T-cell (primary cell): ENCODE measurements at places on chromosomes 4 and X.

DNA sequence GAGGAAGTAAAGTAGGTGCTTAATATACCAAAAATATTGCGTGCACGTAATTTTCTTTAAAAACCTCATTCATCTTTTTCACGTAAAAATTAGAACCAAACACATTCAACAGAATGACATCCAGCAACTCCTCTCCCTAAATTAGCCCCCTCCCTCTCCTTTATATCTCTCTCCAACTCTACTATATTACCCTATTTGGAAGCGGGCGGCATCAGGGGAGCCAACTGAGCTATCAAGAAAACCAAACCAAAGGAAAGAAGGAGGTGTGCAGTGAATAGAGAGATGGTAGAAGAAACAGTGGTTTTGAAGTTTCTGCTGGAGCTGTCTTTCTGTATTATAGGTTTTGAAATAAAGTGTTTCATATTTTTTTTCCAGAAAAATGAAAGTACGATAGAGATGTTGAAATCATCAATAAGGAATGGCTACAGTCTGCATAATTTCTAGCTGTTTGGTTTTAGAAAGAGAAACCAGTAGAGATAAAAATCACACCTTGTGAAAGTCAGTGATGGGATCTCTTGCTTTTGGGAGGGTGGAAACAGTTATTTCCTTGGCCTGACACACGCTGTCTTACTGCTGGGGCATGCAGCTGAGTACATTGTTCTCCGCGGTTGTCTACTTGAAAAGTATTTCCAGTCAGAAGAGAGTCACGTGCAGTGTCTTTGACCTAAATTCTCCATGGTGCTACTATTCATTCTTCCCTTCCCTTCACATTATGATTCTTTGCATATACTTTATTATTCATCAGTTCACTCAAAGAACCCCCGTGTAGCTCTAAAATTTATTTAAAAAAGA, 94.1 kb upstream of the WDR17 start:
- no peak for DNase-seq
- no peak overlapping the region for H3K27ac ChIP-seq
- H3K4me3 ChIP-seq: no peak overlapping the region
- no peaks in the 10 kb centered on the region for H3K36me3 ChIP-seq
- H3K4me1 ChIP-seq: no peaks in the 10 kb centered on the region

GRCh38 chr4:84215217-84215616, 283.9 kb downstream of the NKX6-1 start:
- no peaks in the 10 kb centered on the region for H3K36me3 ChIP-seq
- H3K4me1 ChIP-seq: no peaks in the 10 kb centered on the region
- H3K27me3 ChIP-seq: no peaks in the 10 kb centered on the region
- no peak overlapping the region for H3K27ac ChIP-seq
- H3K4me3 ChIP-seq: no peak overlapping the region

- H3K4me1 ChIP-seq: no peaks in the 10 kb centered on the region
- no peaks in the 10 kb centered on the region for H3K27me3 ChIP-seq
- no peak overlapping the region for H3K27ac ChIP-seq
- no peaks in the 10 kb centered on the region for H3K36me3 ChIP-seq
- no peak for DNase-seq
- H3K4me3 ChIP-seq: no peak overlapping the region
These were observed 140.4 kb downstream of the MID1IP1 start for GRCh38 chrX:38941675-38942074.

- DNase-seq: no peak
- H3K4me1 ChIP-seq: peaks cover 3% of the 10 kb centered on the region
- H3K36me3 ChIP-seq: no peaks in the 10 kb centered on the region
- H3K27ac ChIP-seq: no peak overlapping the region
These were observed 178.1 kb downstream of the MAML3 start for GRCh38 chr4:139975830-139976272.

GRCh38 chrX:128287693-128288092, 235.5 kb upstream of the ACTRT1 start:
- no peaks in the 10 kb centered on the region for H3K36me3 ChIP-seq
- H3K4me3 ChIP-seq: no peak overlapping the region
- H3K27me3 ChIP-seq: no peaks in the 10 kb centered on the region
- DNase-seq: no peak
- H3K27ac ChIP-seq: no peak overlapping the region
- H3K4me1 ChIP-seq: no peaks in the 10 kb centered on the region

DNA sequence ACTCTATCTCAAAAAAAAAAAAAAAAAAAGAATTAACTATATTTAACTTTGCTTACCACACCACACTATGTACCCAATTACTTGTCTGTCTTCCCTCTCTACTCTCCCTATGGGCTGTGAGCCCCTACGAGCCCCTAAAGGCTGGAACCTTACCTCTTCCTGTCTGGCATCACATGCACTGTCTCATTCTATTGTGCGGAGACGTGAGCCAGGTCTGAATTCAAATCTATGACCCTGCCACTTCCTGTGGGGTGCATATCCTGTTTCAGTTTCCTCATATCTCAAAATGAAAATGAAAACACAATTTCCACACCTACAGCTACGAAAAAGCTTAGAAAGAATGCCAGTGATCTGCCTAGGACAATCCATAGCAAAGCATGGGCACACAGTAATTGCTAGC, 42.9 kb upstream of the HS3ST1 start:
- H3K27me3 ChIP-seq: no peaks in the 10 kb centered on the region
- no peaks in the 10 kb centered on the region for H3K36me3 ChIP-seq
- peak; percentile 49 for DNase-seq
- H3K4me1 ChIP-seq: peaks cover 28% of the 10 kb centered on the region
- peak overlapping the region; percentile 88 for H3K27ac ChIP-seq

GRCh38 chr4:178296669-178297068, 854.4 kb upstream of the AGA start:
- no peak overlapping the region for H3K27ac ChIP-seq
- H3K4me3 ChIP-seq: no peak overlapping the region
- DNase-seq: no peak
- no peaks in the 10 kb centered on the region for H3K4me1 ChIP-seq
- H3K36me3 ChIP-seq: no peaks in the 10 kb centered on the region
- no peaks in the 10 kb centered on the region for H3K27me3 ChIP-seq

- H3K27ac ChIP-seq: no peak overlapping the region
- no peak for DNase-seq
- no peaks in the 10 kb centered on the region for H3K36me3 ChIP-seq
- H3K4me3 ChIP-seq: no peak overlapping the region
- H3K4me1 ChIP-seq: no peaks in the 10 kb centered on the region
These were observed 2440.0 kb downstream of the PCDH7 start for GRCh38 chr4:33160126-33160525.

DNA sequence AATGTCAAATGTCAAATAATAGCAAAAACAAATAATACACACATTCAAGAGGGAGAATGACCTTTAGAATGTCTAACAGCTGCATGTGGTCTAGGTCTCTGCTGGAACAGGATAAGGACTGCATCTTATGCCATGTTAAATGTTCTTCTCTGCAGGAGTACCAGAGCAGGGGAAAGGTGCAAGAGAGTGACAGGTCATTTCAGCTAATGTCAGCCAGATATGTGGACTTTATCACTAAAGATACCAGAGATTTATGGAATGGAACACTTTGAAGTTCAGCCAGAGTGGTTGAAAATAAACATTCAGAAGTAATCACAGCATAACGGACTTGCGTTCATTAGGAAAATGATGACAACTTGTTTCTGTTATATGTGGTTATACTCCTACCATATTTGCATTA, 24.3 kb downstream of the GRID2 start:
- no peaks in the 10 kb centered on the region for H3K4me1 ChIP-seq
- H3K27ac ChIP-seq: no peak overlapping the region
- no peak overlapping the region for H3K4me3 ChIP-seq

GRCh38 chr4:86917212-86918039, 17.4 kb upstream of the AFF1 start:
- H3K36me3 ChIP-seq: no peaks in the 10 kb centered on the region
- no peak overlapping the region for H3K27ac ChIP-seq
- no peak for DNase-seq
- no peak overlapping the region for H3K4me3 ChIP-seq
- no peaks in the 10 kb centered on the region for H3K27me3 ChIP-seq

DNA sequence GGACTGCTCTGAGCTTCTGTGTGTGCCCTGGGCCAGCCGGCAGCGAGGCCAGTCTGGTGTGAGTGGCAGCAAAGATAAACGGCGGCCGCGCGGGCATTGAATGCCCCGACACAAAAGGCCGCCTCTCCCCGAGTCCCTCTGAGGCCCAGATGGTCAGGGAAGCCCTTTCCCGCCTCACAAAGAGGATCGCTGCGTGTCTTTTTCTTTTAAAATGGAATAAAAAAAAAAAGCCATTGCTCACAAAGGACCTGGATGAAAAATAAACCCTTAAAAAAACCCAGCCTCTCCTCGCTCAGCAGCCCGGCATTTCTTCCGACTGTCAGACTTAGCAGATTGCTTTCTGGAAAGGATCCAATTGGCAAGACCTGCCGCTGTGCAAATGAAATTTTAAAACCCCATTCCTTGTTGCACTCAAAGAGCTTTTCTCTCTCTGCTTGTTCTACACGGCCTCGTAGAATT, 578.7 kb downstream of the BCOR start:
- no peak overlapping the region for H3K27ac ChIP-seq
- no peaks in the 10 kb centered on the region for H3K4me1 ChIP-seq
- no peak for DNase-seq
- no peaks in the 10 kb centered on the region for H3K36me3 ChIP-seq

DNA sequence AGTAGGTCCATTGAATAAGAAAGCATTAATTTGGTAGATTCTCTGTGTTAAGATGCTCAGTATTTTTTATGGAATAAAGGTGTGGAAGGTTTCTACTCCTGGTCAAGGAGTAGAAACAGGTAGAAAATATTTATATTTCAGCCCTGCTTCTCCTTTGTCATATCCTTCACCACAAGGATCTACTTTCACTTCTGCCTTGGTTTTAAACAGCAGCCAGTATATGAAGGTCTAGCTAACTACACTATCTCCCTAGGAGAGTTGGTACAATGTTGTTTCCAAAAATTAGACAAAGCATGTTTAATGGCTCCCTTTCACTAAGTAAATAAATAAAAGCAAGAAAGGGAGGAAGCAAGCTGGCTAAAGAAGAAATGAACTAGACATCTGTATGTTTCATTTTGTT, 44.6 kb upstream of the GYPA start:
- DNase-seq: no peak
- H3K4me3 ChIP-seq: no peak overlapping the region
- no peaks in the 10 kb centered on the region for H3K27me3 ChIP-seq
- no peak overlapping the region for H3K27ac ChIP-seq

GRCh38 chrX:152137771-152138387, 498 bp downstream of the MAGEA10 start:
- no peak overlapping the region for H3K27ac ChIP-seq
- DNase-seq: no peak
- no peaks in the 10 kb centered on the region for H3K27me3 ChIP-seq
- H3K36me3 ChIP-seq: no peaks in the 10 kb centered on the region

DNA sequence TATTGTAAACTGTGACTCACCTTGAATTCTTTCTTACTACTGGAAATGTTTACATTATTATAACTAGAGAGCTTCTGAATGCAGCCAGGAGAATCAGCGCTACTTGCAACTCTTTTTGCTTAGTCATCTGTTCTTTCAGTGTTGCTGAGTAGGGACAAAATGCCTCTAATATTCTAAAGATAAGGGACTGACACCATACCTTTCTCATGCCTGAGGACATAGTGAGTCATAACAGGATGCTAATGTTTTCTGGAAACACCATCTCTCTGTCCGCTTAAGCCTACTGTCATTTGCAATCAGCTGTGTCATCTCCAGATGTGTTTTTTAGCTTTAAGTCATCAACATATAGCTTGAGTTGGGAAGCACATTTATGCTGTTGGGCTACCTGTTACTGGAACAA, 108.3 kb downstream of the QRFPR start:
- no peak for DNase-seq
- no peaks in the 10 kb centered on the region for H3K36me3 ChIP-seq
- H3K4me1 ChIP-seq: peaks cover 2% of the 10 kb centered on the region
- H3K27ac ChIP-seq: no peak overlapping the region
- no peak overlapping the region for H3K4me3 ChIP-seq

DNA sequence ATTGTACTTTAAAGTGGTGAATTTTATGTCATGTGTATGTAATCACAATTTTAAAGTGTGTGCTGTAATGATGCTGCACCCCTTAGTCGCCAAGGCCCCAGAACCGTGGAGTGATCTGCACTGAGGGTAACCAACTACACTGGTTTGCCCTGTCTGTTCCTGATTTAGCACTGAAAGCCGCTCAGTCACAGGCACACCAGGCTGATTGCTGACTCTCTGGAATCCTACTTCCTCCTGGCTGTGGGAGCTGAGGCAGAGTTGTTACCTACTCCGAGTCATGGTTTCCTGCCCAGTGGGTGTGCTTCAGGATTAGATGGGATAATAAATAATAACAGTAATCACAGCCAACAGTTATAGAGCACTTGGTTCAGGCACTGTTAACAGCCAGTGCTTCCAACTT, 645.4 kb downstream of the BCOR start:
- H3K4me1 ChIP-seq: peaks cover 18% of the 10 kb centered on the region
- DNase-seq: no peak

DNA sequence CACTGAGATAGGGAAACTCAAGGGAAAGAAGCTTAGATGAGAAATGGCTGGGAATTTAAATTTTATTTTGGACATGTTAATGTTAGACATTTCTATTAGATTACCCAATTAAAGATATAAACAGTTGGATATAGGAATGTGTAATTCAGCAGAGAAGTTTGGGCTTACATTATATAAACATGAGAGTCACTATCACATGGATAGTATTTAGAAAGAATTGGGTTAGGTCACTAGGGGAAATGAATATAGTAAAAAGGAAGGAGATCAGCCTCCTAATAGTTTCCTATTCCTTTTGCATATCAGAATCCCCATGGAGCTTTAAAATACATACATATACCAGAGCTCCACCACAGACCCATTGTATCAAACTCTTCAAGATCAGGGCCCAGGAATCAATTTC, 19.6 kb upstream of the CXCL5 start:
- no peak for DNase-seq
- no peak overlapping the region for H3K27ac ChIP-seq
- H3K27me3 ChIP-seq: no peaks in the 10 kb centered on the region
- H3K4me3 ChIP-seq: no peak overlapping the region

DNA sequence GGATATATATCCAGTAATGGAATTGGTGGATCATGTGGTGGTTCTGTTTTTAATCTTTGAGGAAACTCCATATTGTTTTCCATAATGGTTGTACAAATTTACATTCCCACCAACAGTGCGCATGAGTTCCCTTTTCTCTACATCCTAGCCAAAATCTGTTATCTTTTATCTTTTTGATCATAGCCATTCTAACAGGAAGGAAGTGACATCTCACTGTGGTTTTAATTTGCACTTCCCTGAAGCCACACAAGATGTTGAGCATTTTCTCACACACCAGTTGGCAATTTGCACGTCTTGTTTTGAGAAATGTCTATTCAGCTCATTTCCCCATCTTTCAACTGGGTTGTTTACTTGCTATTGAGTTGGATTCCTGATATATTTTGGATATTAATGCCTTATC, 194.9 kb downstream of the CBLL2 start:
- H3K4me1 ChIP-seq: no peaks in the 10 kb centered on the region
- H3K27ac ChIP-seq: no peak overlapping the region
- H3K27me3 ChIP-seq: no peaks in the 10 kb centered on the region
- H3K4me3 ChIP-seq: no peak overlapping the region
- H3K36me3 ChIP-seq: no peaks in the 10 kb centered on the region
- DNase-seq: no peak

- no peak for DNase-seq
- H3K27ac ChIP-seq: no peak overlapping the region
- H3K4me1 ChIP-seq: no peaks in the 10 kb centered on the region
- H3K4me3 ChIP-seq: no peak overlapping the region
- H3K27me3 ChIP-seq: no peaks in the 10 kb centered on the region
These were observed 82.4 kb downstream of the SNCA start for GRCh38 chr4:89754531-89754930.
